GM04503 (cell line): ENCODE measurements at places on chromosomes 12 and 14.

GRCh38 chr14:95389471-95390011, 69.8 kb upstream of the CLMN start:
- DNase-seq = no peak

DNA sequence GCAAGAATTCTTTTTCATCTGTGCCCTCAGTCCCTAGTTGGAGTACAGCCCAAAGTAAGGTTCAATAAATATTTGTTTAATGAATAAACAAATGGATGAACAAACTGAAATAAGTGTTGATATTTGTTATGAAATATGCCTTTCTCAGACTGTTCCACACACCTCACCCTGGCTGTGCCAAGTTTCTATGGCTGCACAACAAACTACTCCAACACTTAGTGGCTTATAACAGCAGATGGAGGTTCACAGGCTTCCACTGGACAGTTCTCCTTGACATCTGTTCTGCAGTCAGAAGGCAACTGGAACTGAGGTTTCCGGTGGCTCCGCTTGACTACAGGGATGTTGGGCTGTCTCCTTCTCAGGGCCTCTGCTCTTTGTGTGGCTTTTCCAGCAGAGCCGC, 197.1 kb downstream of the RGS6 start:
- DNase-seq = no peak

- DNase-seq = no peak
These were observed 119.6 kb downstream of the PLXNC1 start for GRCh38 chr12:94267921-94268471.

DNA sequence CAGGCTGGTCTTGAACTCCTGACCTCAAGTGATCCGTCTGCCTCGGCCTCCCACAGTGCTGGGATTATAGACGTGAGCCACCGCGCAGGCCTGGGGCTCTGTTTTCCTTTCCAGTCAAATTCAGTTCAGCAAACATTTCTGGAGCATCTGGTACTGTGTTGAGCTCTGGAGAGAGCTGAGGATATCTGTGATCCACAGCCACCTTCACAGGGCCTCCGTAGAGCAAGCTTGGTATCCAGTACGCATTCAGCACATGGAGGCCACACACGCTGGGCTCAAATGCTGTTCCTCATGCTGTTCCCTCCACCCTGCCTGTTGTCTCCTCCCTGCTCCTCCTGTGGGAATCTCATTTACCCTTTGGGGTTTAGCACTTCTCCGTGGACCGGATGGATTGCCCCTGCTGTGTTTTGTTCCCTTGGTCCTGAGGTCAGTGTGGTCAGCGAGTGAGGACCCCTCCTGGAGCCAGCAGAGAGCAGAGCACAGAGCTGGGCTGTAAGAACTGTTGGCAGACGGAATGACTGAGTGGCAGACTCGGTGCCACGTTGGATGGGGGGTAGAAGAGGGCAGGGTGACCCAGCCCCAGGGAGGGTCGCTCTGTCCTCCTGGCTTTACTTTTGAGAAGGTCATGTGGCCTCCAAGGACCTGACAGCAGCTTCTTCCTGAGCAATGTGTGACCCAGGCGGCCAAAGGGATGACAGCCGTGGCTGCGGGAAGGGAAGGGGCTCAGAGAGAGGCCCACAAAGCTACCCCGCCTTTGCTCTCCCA, 891 bp downstream of the RPS6KL1 start:
- DNase-seq = no peak

- no peak for DNase-seq
These were observed 21.2 kb downstream of the TMED10 start for GRCh38 chr14:75155169-75155568.

- no peak for DNase-seq
These were observed 44.2 kb downstream of the KCTD10 start for GRCh38 chr12:109432842-109433304.

GRCh38 chr12:5257763-5258495, 174.0 kb upstream of the NTF3 start:
- no peak for DNase-seq
